ENCODE measurements at places on chromosomes 13 and 19.
A peak's percentile ranks its signal among the peaks of the same experiment; 100 is the strongest.

DNA sequence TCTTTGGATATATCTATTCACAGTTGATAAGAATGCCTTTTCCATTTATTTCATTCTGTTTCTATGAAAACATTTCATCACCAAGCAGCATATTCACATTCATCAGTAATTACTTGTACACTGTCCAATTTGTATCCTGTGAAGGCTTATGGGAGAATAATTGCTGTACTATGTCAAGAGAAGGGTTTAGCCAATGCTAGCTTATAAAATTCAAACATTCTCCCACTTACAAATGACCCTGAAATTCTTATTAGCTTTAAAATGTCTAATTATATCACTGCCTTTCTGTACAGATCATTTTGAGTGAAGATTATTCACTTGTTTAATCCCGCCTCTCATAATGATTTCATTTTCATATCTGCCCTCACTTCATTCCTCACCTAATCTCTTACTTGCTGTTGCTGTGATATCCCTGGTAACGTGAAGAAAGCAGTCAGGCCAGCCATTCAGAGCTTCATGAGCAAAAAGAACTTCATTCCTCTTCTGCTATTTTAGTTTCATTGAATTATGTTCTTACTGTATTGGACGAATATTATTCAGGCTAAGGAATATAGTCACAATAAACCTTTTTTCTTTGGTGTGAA is 778.7 kb downstream of the OLFM4 start:
- H3K4me3 ChIP-seq = no peak overlapping the region
- H3K36me3 ChIP-seq = no peaks in the 10 kb centered on the region
- no peak overlapping the region for H3K27ac ChIP-seq
- DNase-seq = no peak
- H3K27me3 ChIP-seq = no peaks in the 10 kb centered on the region
- no peaks in the 10 kb centered on the region for H3K4me1 ChIP-seq

DNA sequence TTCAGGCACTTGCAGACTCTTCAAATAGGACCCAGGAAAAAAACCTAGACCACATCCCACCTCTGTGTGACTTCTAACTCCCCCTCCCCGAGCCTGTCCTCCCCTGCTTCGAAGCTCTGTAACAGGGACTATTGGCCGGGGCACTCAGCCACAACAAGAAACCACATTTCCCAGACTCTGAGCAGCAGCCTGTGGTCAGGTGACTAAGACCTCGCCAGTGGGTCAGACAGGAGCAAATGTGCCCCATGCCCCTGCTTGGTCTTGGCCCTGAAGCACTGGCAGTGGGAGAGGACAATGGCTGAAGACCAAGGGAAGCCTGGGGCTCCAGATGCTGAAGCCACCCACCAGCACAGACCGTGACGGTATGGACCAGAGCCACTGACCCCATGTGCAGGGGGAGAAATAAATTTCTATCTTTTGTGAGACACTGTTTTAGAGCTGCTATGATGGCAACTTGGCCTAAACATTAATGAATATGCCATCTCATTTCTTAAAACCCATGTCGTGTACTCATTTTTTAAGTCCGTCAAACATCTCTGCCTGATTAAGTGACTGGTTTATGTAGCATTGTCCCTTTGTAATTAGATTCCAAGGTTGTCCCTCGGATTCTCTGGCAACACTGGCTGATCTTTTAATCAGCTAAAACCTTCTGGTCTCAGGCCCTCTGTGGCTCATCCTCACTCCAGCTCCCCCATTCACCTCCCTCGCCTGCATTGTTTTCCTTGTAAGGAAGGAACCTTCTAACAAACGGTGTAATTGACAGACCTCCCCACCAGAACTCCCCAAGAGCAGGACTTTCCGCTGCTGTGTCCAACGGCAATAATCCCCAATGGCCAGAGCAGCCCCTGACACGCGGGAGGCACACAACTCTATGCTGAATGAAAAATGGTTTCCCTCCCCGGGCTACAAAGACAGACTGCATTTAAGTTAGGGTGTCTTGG is 98.4 kb downstream of the STK24 start:
- H3K36me3 ChIP-seq = peaks cover 10% of the 10 kb centered on the region
- H3K4me3 ChIP-seq = peak overlapping the region; percentile 69
- peaks cover 97% of the 10 kb centered on the region for H3K4me1 ChIP-seq
- H3K27ac ChIP-seq = peak overlapping the region; percentile 97
- no peaks in the 10 kb centered on the region for H3K27me3 ChIP-seq

GRCh38 chr13:93687261-93687660 is 460.7 kb downstream of the GPC6 start:
- H3K4me3 ChIP-seq = no peak overlapping the region
- H3K36me3 ChIP-seq = no peaks in the 10 kb centered on the region
- no peak overlapping the region for H3K27ac ChIP-seq
- H3K4me1 ChIP-seq = no peaks in the 10 kb centered on the region
- H3K27me3 ChIP-seq = no peaks in the 10 kb centered on the region

- peaks cover 16% of the 10 kb centered on the region for H3K36me3 ChIP-seq
- H3K27me3 ChIP-seq = no peaks in the 10 kb centered on the region
- peak overlapping the region; percentile 94 for H3K27ac ChIP-seq
- H3K4me3 ChIP-seq = no peak overlapping the region
Measured at GRCh38 chr19:38700350-38700901, 43.8 kb downstream of the CAPN12 start.

GRCh38 chr13:76503766-76504165 is 382.4 kb downstream of the KCTD12 start:
- no peaks in the 10 kb centered on the region for H3K36me3 ChIP-seq
- H3K27ac ChIP-seq = no peak overlapping the region
- H3K4me1 ChIP-seq = no peaks in the 10 kb centered on the region
- DNase-seq = no peak
- H3K27me3 ChIP-seq = peaks cover 10% of the 10 kb centered on the region

DNA sequence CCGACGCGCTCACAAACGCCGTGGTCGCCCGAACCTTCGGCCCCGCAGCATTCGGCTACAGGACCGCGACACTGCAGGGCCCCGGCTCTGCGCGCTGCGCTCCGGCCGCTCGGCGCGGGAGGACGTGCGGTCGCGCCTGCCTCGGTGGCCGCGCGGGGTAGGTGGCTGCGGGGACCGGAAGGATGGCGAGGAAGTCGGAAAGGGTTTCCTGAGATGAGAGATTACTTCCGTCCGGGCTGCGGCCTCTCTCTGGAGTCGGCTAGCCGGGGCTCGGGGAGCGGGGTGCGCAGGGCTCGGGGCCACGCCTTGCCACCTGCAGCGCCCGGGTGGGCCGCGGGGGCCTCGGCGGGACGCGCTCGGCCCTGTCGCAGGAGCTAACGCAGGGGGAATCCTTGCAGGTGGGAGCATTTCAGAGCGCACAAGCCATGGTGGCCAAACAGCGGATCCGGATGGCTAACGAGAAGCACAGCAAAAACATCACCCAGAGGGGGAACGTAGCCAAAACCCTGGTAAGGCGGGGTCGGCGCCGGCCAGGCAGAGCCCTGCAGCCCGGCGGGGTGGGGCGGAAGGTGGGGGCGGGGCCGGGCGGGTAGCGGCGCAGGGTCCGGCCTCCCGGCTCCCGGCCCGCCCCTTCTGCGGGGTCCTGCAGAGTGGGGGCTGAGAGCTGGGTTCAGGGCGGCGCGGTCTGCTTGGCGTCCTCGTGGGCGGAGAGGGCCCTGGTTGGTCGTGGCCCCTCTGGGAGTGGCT is at the start of gene SERP2:
Gene SERP2, plus strand, starts transcription at position 224 of the 747 bp plus-strand sequence. Its CDS starts 202 bp downstream, at position 426.
- peak within 1 kb of the TSS; percentile 75 for H3K4me3 ChIP-seq
- peaks cover 7% of the 10 kb centered on the region for H3K27me3 ChIP-seq
- H3K4me1 ChIP-seq = peaks cover 40% of the 10 kb centered on the region
- DNase-seq = peak; percentile 71

- no peaks in the 10 kb centered on the region for H3K27me3 ChIP-seq
- no peaks in the 10 kb centered on the region for H3K4me1 ChIP-seq
- H3K4me3 ChIP-seq = no peak overlapping the region
- H3K27ac ChIP-seq = no peak overlapping the region
Measured at GRCh38 chr13:49020940-49021553, 45.3 kb downstream of the FNDC3A start.

DNA sequence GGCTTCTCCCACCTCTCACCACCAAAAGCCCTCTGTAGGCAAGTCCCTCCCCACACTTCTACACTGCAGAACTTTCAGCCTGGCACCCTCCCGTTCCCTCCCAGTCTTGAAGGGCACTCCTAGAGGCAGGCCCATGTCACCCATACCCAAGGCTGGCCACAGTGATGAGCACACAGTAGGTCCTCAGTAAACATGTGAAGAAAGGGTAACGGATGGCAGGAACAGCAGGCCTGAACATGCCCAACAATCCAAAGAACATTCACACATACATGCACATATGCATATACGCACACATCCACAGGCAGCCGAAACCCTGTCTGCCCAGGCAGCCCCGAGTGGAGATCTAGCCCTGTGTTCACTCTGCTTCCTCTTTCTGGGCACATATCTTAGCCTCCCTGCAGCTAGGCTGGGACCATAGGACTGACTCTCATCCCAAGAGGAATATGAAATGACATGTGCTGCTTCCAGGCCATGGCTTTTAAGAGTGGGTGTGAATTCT is 55.2 kb downstream of the CEBPG start:
- no peak overlapping the region for H3K27ac ChIP-seq
- DNase-seq = no peak
- H3K4me3 ChIP-seq = no peak overlapping the region
- H3K36me3 ChIP-seq = peaks cover 6% of the 10 kb centered on the region

GRCh38 chr19:23470873-23471545 is 75.7 kb upstream of the ZNF91 start:
- no peak overlapping the region for H3K4me3 ChIP-seq
- DNase-seq = no peak
- H3K36me3 ChIP-seq = peaks cover 12% of the 10 kb centered on the region
- no peaks in the 10 kb centered on the region for H3K4me1 ChIP-seq
- no peak overlapping the region for H3K27ac ChIP-seq
- H3K27me3 ChIP-seq = no peaks in the 10 kb centered on the region

GRCh38 chr19:20482721-20483120 is 82.9 kb downstream of the ZNF737 start:
- no peak overlapping the region for H3K27ac ChIP-seq
- no peak for DNase-seq
- no peaks in the 10 kb centered on the region for H3K27me3 ChIP-seq
- no peak overlapping the region for H3K4me3 ChIP-seq
- no peaks in the 10 kb centered on the region for H3K4me1 ChIP-seq

DNA sequence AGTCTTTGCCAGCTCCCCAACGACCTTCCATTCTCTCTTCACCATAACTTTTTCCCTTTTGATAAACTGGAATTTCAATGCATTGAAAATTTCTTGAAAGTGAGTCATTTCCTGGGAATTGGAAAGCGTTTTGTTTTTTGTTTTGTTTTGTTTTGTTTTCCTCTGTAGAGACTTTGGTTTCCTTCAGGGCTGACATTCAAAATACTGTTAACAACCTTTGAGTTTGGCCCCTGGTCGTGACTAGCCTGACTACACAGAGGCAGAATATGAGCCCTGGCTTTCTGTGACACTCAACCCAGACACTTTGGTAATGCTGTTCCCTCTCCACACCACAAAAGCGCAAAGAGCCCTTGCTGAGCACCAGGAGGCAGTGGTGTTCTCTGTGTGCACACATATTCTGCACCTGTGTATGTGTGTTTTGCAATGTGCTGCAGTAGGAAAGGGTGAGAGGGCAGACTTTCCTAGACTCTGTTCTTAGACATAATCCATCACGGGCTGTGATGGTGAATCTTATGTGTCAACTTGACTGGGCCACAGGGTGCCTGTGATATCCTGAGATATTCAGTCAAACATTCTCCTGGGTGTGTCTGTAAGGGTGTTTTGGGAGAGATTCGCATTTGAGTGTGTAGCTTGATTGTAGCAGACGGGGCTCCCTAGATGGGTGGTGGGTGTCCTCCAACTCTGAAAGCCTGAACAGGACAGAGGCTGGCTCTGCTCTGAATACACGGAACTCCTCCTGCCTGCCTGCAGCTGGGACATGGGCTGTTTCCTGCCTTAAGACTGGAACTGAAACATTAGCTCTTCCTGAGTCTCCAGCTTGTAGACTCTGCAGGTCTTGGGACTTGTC is 29.5 kb upstream of the ANKRD10 start:
- H3K27me3 ChIP-seq = peaks cover 12% of the 10 kb centered on the region
- H3K4me1 ChIP-seq = peaks cover 11% of the 10 kb centered on the region
- DNase-seq = peak; percentile 21
- no peak overlapping the region for H3K27ac ChIP-seq
- H3K36me3 ChIP-seq = no peaks in the 10 kb centered on the region

DNA sequence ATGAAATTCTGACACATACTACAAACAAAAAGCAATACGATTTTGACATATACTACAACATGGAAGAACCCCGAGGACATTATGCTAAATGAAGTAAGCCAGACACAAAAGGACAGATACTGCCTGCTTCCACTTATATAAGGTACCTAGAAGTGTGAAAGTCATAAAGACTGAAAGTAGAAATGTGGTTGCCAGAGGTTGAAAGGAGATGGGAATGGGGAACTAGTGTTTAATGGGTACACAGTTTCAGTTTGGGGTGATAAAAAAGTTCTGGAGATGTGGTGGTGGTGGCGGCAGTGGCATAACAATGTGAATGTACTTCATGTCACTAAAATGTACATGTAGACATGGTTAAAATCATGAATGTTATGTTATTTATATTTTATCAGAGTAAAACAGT is 12.1 kb upstream of the NDFIP2 start:
- DNase-seq = no peak
- peaks cover 4% of the 10 kb centered on the region for H3K27me3 ChIP-seq

GRCh38 chr13:106350208-106350607 is 185.3 kb downstream of the EFNB2 start:
- peaks cover 5% of the 10 kb centered on the region for H3K36me3 ChIP-seq
- H3K27ac ChIP-seq = no peak overlapping the region
- peak overlapping the region; percentile 54 for H3K4me3 ChIP-seq
- DNase-seq = no peak
- H3K27me3 ChIP-seq = peaks cover 4% of the 10 kb centered on the region

All from nephron progenitor cell (in vitro differentiated cells).